ENCODE measurements at places on chromosomes 16 and 17.
A peak's percentile ranks its signal among the peaks of the same experiment; 100 is the strongest.

GRCh38 chr16:2523801-2524231 is 3.6 kb downstream of the AMDHD2 start:
- DNase-seq = no peak

DNA sequence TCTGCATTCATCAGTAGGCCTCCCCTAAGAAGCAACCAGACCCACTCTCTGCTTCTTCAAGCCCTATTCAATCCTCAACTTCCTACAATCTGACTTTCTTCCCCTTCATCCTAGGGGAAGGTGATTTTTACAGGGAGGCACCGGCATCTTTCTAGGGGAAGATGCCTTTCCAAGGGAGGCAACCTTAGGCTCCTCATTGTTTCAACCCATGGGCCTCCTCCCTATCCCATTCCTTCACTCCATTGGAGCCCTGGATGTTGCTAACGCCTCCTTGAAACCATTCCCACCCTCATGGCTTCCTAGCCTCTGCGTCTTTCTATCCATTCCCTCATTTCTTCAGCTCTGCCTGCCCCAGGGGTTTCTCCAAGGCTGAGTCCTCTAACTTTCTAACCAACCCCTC is 2.7 kb upstream of the CUEDC1 start:
- DNase-seq = no peak

- DNase-seq = no peak
Observed at GRCh38 chr17:50920041-50920410, 53.9 kb upstream of the TOB1 start.

GRCh38 chr17:76527430-76528111 is 9.9 kb downstream of the CYGB start:
- DNase-seq = no peak

GRCh38 chr17:7703584-7704479 is 1.2 kb upstream of the EFNB3 start:
- DNase-seq = peak; percentile 57

DNA sequence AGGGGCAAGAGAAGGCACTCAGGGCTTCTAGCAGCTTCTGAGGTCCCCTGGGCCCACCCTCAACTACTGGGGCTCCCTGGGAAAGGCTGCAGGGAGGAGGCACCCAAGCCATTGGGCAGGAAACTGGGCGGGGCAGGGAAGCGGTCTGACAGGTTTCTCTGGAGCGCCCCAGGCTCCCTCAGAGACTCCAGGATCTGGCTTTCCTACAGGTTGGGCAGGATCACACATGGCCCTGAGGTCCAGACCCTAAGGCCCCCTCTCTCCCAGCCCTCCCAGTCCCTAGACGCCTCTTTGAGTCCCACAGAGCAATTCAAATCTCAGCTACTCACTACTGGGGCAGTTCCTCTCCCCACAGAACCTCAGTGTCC is 14.3 kb downstream of the JUP start:
- DNase-seq = no peak

GRCh38 chr17:82257473-82257872 is 16.0 kb downstream of the CSNK1D start:
- DNase-seq = peak; percentile 69

DNA sequence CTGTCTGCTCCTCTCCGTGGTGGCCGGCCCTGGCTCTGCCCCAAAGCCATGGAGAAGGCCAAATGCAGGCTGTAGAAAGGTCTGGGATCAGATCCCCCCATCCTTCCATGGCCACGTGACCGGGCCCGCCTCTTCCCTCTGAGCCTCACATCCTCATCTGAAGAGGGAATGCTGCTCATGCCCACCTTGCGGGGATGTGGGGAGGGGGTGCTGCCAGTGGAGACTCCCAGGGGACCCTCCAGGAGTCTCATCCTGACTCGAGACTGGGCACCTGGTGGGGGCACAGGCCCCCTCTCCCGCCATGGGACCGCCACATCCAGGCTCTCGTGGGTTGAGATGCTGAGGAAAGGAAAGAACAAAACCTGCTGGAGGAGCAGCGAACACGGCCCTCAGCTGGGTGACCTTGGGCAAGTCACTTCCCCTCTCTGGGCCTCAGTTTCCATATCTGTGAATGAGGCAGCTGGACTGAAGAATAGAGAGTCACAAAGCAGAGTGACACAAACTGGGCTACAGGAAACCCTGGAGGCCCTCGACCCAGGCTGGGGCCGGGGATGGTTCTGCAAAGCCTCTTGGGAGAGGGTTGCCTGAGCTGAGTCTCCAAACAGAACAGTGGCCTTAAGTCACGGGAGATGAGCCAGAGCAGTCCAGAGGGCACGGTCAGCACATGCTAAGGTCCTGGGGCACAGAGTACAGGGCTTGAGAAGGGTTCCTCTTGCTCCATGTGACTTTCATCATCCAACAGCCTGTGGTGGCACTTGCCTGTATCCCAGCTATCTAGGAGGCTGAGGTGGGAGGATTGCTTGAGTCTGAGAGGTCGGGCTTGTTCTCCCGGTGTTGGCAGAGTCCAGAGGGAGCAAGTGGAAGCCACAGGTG is 30.1 kb downstream of the SOCS1 start:
- no peak for DNase-seq

- DNase-seq = no peak
Observed at GRCh38 chr16:82282662-82283061, 112.6 kb upstream of the MPHOSPH6 start.

- DNase-seq = no peak
Observed at GRCh38 chr17:81901167-81902022, 643 bp upstream of the NPB start.

DNA sequence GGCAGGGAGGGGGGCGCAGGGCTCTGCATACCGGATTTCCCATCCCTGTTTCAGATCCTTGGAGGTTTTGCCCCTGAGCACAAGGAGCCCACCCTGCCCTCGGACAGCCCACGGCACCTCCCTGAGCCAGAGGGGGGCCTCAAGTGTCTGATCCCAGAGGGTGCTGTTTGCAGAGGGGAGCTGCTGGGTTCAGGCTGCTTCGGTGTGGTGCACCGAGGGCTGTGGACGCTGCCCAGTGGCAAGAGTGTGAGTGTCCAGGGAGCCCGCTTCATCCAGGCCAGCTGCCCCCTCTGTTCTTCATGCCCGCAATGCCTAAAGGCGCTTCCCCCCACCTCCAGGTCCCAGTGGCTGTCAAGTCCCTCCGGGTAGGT is 2.5 kb downstream of the TNK1 start:
- no peak for DNase-seq

DNA sequence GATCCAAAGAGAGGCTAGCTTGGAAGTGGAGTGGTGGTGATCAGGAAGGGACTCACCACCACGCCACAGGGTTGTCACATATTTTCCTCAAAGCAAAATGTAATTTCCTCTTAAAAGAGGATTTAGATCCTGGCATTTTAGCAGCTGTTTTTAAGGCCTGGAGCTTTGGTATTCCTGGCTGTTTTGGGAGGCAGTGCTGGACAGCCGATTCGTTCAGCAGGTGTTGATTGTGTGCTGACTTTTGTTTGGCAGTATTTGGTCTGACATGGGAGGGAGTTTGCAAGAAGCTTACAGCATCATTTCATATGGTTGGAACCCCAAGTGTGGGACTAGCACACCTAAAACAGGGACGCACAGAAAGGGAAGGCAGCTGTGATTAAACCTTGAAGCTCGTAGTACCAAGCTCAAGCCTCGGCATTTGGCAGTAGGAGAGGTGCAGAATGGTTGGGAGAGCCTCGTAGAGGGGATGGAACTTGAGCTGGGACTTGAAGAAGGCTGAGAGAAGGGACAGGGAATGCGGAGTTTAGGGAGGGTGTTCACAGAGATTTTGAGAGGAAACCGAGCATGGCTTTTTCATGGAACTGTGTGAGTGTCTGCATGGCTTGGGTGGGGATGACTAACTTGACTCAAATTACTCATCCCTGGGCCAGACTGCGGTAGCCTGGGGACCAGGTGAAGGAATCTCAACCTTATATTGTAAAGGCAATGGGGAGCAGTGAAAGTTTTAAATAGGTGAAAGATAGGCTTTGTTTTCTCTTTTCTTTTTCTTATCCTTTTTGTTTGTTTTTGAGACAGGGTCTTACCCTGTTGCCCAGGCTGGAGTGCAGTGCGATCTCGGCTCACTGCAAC is 52.3 kb downstream of the RPTOR start:
- DNase-seq = no peak

DNA sequence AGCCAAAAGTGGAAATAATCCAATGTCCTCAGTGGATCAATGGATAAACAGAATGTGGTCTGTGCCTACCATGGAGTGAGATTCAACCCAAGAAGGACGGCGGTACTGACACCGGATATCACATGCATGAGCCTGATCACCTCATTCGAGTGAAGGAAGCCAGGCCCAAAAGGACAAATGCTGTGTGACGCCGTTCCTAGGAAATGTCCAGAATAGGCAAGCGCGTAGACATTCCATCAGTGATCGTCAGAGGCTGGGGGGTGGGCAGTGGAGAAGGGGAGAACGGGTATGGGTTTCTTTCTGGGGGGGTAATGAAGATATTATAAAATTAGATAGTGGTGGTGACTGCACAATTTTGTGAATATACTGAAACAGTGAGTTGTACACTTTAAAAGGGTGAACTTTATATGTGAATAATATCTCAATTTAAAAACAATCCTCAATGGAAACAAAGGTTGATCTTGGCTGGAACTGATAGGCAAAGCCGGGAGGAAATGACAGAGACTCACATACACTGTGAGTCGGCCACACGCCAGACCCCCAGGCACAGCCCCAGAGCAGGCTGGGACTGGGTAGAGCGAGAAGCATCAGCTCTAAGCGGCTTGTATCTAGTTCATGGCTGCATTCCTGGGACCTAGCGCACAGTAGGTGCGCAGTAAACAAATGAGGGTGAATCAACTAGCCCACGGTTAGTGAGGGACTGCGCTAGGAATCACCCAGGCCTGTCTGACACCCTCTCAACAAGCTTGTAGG is 3.5 kb downstream of the DBNDD1 start:
- no peak for DNase-seq

GRCh38 chr16:79912592-79913310 is 312.2 kb upstream of the MAF start:
- DNase-seq = no peak
